ENCODE measurements at places on chromosomes 7 and 10.

DNA sequence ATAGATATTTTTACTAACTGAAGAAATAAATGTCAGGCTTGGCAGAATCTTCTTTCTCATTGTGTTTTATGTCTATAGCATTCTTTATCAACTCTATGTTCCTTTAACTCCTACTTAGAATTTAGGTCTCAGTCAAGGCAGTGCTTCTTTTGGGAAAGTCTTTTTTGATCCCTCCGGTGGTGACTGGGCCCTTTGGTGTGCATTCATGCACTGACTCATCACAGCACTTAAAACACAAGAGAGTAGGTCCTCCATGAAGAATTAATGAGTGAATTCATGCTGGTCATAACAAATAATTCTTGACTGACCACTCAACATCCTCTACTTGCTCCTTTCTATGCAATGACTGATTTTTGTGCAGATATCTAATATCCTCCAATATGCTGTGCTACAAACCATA lies 458.8 kb upstream of the LRRTM3 start:
- DNase-seq, result no peak

DNA sequence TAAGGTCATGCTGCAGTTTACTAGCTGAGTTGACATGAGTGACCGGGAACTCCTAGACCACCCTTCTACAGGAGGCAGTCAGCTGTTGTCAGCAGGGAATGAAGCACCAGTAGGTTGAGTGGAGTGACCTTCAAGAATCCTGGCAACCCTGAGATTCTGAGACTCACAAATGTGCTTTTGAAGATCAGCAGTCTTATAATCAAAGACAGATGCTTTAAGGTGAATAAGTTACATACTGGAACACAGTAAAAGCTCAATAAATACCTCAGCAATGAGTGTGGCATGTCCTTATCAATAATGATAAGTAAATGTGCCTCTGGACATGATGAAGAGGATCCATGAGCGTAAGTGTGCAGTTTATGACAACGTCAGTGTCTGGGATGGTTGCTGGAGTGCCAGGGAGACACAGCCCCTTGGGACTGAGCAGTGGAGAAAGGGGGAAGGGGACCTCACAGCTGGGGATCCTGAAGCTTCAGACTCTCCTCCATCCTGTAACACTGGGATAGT lies 11.9 kb upstream of the OR6V1 start:
- no peak for DNase-seq

DNA sequence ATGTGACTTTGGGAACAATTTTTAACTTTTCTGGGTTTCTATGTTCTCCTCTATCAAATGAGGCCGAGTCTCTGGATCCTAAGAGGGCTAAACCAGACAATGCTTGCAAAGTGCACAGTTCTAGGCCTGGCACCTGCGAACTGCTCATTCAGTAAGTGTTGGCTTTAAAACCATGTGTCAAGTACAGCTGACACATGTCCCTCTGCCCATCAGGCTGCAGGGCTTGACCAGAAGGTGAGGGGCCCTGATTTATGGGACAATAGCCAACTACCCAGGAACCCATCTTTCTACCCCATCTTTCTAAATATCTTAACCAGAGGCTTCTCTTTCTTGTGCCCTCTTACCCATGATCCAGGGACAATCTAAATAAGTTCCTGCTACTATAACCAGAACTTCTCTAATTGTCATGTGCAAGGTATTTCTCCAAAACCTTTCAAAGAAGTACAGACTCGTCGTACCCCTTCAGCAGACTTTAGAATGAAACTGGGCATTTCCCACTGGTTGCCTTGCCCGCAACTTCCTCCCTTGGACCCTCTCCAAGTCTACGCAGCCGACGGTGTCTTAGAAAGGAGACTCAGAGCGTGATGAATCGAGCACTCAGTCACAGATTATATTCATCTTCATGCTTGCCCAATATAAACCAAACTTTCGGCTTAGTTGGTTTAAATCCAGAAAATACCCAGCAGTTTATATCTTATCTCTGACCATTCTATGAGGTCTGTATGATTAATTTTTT lies 69.8 kb upstream of the STEAP1B start:
- no peak for DNase-seq

GRCh38 chr7:1668396-1669063 lies 1.5 kb upstream of the ELFN1 start:
- no peak for DNase-seq

DNA sequence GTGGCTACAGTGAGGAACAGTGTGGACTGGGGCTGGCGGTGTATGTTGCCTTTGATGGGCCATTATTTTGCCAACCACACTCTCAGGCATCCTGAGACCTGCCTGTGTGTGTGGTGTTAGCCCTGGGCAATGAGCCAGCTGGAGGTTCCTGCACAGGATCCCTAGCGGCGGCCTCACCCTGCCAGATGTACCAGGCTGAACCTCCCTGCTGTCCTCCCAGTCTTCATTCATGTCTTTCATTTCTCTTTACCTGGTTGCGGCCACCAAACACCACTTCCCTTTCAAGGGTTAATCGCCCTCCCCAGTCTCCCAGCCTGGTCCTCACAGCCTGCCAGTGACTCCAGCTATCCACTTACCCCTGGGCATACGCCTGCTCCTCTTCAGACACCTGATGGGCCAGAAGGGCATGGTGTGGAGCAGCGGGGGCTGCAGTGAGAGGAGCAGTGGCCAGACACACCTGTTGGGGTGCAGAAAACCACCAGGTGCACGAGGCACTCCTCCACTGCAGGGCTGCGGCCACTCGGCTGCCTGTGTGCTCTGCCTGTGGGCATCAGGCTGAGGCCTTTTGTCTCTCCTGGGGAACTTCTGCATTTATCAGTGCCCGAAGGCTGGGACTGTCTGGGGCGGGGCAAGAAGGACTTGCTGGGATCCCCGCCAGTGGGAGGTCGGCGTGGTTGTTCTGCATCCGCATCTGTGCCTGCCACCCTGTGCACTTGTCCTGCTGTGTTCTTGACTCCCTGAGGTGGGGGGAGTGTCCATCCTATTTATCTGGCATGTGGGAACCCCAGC lies 111.6 kb downstream of the ARHGAP22 start:
- no peak for DNase-seq

DNA sequence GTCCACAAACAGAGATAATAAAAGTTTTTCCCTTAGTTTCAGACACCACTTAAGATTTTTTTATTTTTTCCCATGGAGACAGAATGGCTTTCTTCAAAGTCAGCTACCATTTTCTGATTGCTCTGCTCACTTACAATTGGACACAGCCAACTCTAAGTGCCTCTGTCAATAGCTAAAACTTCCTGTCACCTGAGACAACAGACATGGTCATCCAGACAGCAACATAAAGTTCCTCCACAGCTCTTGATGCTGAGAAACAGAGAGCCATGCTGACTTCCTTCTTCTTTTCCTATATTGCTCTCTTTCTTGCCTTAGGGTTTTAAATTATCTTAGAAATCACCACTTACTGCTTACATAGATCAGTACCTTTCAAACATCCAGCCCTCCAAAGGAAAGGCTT lies 12.0 kb downstream of the ZNF800 start:
- no peak for DNase-seq

GRCh38 chr7:29780346-29780745 lies 26.0 kb upstream of the WIPF3 start:
- DNase-seq, result no peak

Measured in GM12891 (cell line).